ENCODE measurements at places on chromosomes 1 and 21.
A peak's percentile ranks its signal among the peaks of the same experiment; 100 is the strongest.

DNA sequence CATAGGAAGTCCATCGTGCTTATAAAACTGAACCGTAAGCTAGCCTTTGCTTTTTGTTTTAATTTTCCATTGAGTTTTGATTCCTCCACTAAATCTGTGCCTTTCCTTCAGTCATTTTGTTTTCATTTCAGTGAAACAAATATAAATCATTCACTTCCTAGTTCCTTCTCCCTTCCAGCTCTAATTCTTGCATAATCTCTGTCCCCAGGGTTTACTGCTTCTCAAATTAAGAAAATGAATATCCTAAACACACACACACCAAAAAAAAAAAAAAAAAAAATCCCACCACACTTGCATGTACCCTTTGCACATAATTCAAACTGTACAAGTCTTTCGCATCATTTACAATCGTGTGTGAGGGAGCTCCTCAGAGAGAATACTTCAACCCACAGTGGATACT lies 6.8 kb downstream of the KCNH1 start:
- DNase-seq = no peak

DNA sequence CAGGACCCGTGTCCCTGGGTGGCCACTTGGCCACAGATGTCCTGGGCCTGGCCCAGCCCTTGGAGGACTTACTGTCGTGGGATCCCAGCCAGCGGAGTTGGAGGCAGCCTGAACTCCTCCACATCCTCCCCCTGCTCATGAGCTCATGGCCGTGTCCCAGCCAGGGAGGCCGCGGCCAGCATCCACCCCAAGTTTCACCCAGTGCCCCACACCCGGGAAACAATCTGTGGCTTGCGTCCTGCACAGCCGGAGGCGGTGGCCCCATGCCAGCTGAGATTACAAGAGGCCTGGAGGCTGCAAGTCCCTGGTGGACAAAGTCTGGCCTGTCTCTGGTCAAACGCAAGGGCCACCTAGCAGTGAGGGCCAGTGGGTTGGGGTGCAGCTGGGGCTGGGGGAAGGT lies 27.5 kb upstream of the TMEM52 start:
- peak; percentile 75 for DNase-seq

GRCh38 chr1:47442842-47443529 lies 5.1 kb downstream of the FOXD2 start:
- no peak for DNase-seq

- no peak for DNase-seq
Measured at GRCh38 chr21:36477559-36477958, 2.4 kb downstream of the CLDN14 start.
